ENCODE measurements at places on chromosomes 12 and 14.

DNA sequence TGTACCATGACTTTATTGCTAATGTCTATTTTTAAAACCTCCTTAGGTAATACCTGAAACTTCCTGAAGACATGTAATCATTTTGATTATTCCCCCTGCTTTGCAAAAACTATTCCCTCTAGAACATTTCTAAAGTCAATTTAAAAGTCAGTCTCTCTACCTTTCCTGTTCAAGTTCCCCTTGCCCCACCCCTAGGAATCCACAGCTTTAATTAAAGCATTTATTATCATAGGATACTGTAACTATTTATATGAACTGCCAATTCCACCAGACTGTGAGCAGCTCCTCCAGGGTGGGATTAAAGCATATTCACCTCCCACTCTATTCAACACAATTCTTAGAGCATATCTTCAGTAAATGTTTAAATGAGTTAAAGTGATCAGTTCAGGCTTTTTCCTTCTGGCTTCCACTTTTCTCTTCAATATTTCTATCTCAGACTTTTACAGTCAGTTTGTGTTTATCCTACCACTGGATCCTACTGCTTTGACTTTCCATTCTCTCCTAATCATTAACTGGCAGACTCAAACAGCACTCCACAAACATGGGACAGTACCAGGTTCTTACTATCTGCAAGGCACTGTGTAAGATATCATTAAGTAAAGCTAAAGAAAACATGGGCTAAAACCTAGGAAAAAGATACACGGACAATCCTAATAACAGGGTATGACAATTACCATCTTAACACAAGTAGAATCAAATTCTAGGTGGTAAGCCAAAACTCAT is 39.1 kb downstream of the PTPN21 start:
- DNase-seq = no peak

DNA sequence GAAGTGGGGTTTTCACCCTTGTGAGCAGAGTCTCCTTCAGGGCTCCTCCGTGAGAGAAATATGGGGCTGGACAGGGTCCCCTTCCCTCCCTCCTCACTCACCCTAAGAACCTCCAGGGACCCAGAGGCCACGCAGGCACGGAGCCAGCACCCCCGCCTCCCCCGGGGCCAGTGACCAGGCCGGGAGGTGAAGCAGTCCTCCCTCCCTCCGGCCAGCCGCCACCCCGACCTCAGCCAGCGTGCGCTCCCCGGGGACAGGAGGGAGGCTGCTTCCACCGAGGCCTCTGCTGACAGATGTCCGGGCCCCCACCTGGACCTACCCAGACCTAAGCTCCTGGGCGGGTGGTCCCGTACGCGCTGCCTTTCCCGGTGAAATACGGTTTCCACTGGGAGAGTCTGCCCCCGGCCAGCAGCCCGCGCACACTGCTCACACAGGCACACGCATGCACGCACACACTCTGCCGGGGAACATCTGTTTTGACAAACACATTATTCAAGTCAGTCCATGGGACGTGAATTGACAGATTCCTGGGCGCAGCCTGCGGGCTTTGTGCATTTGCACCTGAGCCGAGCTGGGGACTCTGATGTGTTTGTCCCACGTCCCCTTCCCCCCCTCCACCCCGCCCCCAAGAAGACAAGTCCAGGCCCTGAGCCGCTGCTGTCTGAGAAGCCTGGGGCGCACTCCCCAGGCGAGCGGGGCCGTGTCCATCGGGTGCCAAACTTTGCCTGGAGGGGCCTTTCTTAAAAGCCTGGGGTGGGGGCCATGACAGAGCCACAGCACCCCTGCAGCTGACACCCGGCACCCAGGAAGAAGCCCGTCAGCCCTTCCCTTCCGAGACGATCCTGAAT is 725 bp downstream of the RIMBP2 start:
- DNase-seq = no peak

DNA sequence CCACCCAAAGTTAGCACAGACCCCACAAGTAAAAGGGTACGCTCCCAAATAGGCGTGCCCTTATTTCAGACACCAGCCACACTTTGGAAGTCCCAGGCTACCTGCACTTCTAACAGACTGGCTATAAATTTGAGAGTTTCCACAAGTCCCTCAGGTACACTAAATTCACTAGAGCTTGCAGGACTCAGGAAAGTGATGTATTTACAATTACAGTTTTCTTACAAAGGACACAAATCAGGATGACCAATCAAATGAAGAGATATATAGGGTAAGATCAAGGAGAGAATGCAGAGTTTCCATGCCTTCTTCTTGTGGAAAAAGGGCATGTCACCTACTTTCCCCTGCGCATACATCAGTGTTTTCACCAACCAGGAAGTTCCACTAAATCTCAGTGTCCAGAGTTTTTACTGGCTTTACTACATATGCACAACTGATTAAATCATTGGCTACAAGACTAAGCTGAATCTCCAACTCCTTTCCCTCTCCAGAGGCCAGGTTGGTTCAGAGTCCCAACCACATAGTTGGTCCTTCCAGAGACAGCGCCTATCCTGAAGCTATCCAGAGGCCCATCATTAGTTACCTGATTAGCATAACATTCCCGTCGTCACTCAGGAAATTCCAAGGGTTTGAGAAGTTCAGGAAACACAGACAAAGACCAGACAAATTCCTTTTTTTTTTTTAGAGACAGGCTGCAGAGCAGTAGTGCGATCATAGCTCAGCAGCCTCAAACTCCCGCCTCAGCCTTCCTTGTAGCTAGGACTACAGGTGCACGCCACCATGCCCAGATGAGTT is 84.2 kb downstream of the DENND5B start:
- no peak for DNase-seq

DNA sequence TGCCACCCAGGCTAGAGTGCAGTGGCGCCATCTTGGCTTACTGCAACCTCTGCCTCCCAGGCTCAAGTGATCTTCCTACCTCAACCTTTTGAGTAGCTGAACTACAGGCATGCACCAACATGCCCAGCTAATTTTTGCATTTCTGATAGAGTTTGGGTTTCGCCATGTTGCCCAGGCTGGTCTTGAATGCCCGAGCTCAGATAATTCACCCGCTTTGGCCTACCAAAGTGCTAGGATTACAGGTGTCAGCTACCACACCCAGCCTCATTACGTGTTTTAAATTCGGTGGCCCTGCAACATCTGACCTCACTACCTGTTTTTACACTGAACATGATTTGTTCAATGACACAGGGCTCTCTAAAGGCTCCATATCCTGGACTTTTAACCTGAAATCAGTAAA is 22.9 kb upstream of the RDH16 start:
- no peak for DNase-seq

GRCh38 chr12:40614923-40615322 is 77.3 kb upstream of the CNTN1 start:
- no peak for DNase-seq

DNA sequence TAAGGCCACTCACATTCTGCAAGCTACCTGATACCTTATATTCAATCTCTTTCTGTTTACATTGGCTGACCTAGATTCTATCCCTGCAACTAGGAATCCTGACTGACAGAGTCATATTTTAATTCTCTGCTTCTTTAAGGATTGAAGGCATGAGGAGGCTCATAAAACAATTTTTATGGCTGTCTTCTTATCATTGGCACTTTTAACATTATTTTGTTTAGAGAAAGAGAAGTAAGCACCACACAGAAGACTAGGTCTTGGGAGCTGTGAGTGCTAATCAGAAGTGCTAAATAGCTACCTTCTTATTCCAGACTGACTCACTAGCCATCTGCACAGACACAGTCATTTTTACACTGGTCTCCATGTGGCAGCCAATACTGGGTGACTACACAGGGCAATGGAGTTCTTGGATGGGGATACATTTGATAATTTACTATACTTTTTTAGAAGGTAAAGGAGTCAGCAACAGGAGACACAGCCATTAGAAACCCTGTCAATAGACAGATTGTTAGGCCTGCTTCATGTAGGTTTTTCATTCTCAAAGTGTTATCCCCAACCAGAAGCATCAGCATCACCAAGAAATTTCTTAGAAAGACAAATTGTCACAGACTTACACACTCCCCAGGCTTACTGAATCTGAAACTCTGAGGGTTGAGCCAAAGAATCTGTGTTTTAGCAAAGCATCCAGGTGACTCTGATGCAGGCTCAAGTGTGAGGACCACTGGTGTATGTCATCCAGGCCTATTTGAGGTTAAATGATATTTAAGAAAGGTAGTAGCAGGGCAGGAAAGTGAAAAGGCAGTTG is 214.1 kb downstream of the DUSP6 start:
- no peak for DNase-seq

- no peak for DNase-seq
These were observed 270.5 kb downstream of the C12orf75 start for GRCh38 chr12:105600911-105601545.

DNA sequence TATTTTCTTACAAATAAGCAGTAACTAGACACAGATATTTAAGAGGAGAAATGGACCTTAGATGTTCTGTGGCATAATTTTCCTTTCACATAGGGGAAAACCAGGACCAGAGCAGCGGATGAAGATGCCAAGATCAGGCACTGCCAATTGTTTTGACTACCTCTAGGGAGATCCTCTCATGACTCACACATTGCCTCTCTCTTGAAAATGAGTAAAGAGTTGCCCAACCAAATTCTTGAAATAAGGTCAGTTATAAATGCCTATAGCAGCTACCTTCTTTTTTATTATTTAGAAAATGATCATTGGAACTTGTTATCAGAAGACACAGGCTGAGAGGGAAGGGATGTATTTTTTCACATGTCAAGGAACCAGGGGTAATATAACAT is 263.4 kb upstream of the PLEKHG7 start:
- DNase-seq = no peak

DNA sequence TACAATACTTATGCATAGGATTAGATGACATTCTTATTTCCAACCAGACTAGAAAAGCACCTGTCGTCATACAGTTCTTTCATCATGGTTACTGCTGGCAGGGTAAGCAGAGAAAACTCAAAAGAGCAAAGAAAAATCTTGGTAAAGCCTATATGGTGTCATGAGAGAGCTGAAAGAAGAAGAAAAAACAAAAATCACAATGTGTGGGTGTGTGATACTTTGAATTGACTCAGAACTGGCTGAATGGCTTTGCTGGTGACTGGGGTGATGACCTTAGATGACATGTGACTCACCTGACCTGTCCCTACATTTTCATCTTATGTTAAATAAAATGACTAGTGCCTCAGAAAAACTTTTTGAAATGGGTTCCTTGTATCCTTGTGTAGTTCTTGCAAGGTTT is 278.1 kb upstream of the LMO3 start:
- no peak for DNase-seq
